ENCODE measurements at places on chromosomes 4 and X. TPM values are rescaled to one million over a fixed set of nuclear protein-coding genes. Genes with fewer than 3 reads are reported as not detected.

Gene SEC31A
- total RNA-seq = 421 TPM

Gene RPL9
- total RNA-seq = 797 TPM

Gene NLGN4X
- 0.46 TPM for total RNA-seq

Gene TAF7L
- 0.20 TPM for total RNA-seq

Gene F9
- not detected for total RNA-seq

Gene USP26
- not detected for total RNA-seq

Gene MAGEA1
- not detected for total RNA-seq

Gene SPANXB1
- not detected for total RNA-seq

Gene SORBS2
- total RNA-seq = 18.1 TPM

Gene MGARP
- 24.0 TPM for total RNA-seq

Gene VCX2
- total RNA-seq = not detected

Gene WFS1
- total RNA-seq = 40.7 TPM

Gene SH3RF1
- 34.4 TPM for total RNA-seq

Gene APELA
- total RNA-seq = not detected

Gene NR3C2
- total RNA-seq = 1.4 TPM

Gene PTTG2
- total RNA-seq = not detected

Gene XG
- 1.2 TPM for total RNA-seq

Gene BDH2
- total RNA-seq = 37.1 TPM

Gene BMX
- 0.33 TPM for total RNA-seq

Gene NMU
- not detected for total RNA-seq

Data from smooth muscle cell of the pulmonary artery (primary cell).